Right ventricle myocardium superior (tissue), 1 donor: ENCODE measurements at places on chromosomes 7 and 10.

- no peak for DNase-seq
Observed at GRCh38 chr10:32377458-32378259, 30.7 kb upstream of the EPC1 start.

- no peak for DNase-seq
Observed at GRCh38 chr7:13610372-13610771, 379.1 kb downstream of the ETV1 start.

GRCh38 chr10:68218786-68219185 lies 13.1 kb downstream of the ATOH7 start:
- DNase-seq, result no peak

DNA sequence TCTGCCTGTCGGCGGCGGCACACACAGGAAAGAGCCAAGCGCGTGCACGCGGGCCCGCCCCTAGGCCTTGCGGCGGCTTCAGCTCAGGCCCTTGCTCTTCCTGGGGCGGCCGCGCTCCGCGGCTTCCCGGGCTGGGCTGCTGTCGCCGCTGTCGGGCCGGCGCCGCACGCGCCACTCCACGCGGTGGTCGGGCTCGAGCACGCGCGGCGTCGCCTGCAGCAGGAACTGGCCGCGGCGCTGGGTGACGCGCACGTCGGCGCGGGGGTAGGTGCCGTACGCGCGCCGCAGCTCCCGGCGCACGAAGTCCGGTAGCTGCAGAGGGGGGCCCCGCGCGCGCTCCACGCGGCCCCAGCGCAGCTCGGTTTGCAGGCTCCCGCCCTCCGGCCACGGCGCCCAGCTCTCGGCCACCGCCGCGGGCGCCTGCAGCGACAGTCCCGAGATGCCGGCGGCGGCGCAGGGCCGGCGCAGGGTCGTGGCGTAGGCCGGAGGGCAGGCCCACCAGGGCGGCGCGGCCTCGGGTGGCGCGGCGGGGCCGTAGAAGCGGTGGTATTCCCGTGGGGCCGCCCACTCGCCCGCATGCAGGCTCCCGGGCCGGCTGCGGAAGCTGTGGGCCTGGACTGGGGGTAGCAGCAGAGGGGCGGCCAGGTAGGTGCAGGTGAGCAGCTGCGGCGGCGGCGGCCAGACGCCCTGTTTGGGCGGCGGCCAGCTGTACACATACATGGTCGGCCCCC lies 804 bp downstream of the C10orf95 start:
- DNase-seq, result peak; percentile 91

DNA sequence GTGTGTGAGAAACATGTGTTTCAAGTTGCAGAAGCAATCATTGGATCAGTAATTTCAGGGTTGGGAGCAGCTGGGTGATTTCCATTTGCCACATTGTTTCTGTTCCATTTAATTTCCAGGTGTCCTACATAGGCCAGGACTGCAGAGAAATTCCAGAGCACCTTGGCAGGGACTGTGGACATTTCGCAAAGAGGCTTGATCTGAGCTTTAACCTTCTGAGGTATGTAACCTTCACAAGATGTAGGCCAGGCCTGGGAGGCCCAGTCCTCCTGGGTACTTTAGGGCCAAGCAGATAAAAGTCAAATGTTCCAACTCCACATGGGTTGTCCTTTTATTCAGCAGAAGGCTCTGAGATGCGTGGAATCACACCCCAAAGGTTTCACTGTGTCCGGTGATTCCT lies 6.9 kb downstream of the LRMDA start:
- DNase-seq, result no peak

DNA sequence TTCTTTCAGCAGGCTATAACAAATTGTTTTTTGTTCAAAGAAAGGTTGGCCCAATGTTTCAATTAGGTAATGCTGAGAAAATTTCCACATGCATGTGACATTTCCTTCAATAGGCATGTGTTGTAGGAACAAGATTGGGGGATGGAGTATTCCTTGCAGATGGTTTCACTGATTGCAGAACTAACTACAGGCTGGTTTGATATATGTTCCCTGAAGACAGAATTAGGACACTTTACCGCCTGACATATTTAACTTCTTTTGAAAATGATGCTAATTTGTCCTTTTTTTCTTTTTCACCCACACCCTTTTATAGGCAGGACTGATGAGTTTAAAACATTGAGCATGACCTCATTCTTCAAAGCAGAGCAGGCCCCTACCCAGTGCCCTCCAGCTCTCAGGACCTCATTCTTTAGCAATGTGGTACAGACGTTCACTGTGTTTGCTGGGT lies 163.3 kb downstream of the CPED1 start:
- DNase-seq, result no peak

GRCh38 chr7:106365252-106366005 lies 80.6 kb upstream of the NAMPT start:
- DNase-seq, result no peak

GRCh38 chr7:105011831-105012502 lies 2.0 kb upstream of the KMT2E start:
- peak; percentile 47 for DNase-seq

- peak; percentile 36 for DNase-seq
Observed at GRCh38 chr7:74044366-74045350, 16.7 kb downstream of the ELN start.
